Osteocyte (in vitro differentiated cells): ENCODE measurements at places on chromosomes 1 and 21.

GRCh38 chr1:172893146-172893841, 157.4 kb downstream of the TNFSF18 start:
- no peaks in the 10 kb centered on the region for H3K36me3 ChIP-seq
- H3K4me3 ChIP-seq = no peak overlapping the region
- H3K27me3 ChIP-seq = no peaks in the 10 kb centered on the region
- no peak for DNase-seq

- peaks cover 7% of the 10 kb centered on the region for H3K4me1 ChIP-seq
- no peak overlapping the region for H3K4me3 ChIP-seq
- H3K27me3 ChIP-seq = peaks cover 31% of the 10 kb centered on the region
- H3K27ac ChIP-seq = no peak overlapping the region
Observed at GRCh38 chr1:229778794-229779193, 152.7 kb downstream of the URB2 start.

DNA sequence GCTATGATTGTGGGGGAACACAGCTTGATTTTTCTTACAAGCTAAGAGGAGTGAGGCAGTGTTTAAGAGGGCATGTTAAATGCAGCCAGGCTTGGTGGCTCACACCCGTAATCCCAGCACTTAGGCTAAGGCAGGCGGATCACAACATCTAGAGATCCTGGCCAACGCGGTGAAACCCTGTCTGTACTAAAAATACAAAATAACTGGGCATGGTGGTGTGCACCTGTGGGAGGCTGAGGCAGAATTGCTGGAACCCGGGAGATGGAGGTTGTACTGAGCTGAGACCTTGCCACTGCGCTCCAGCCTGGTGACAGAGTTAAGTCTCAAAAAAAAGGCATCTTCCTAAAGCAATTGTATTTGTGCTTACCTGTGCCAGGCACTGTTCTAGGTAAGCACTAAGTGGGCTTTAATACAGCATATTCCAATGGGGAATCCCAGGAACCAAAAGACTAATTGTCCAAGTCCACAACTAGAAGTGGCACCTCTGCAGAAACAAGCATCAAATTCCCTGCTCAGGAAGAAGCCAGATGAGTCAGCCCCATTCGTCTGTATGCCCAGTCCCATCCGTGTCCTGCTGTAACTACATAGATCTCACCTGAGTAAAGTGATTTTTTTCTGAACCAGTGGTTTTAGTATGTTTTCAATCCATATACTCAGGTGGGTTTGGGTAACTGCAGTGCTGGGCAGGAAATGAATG, 4.6 kb downstream of the RCC1 start:
- no peaks in the 10 kb centered on the region for H3K27me3 ChIP-seq
- peaks cover 49% of the 10 kb centered on the region for H3K4me1 ChIP-seq
- peaks cover 56% of the 10 kb centered on the region for H3K36me3 ChIP-seq
- H3K27ac ChIP-seq = peak overlapping the region; percentile 96

GRCh38 chr1:191974004-191974403, 184.3 kb upstream of the RGS18 start:
- no peaks in the 10 kb centered on the region for H3K4me1 ChIP-seq
- no peaks in the 10 kb centered on the region for H3K27me3 ChIP-seq

DNA sequence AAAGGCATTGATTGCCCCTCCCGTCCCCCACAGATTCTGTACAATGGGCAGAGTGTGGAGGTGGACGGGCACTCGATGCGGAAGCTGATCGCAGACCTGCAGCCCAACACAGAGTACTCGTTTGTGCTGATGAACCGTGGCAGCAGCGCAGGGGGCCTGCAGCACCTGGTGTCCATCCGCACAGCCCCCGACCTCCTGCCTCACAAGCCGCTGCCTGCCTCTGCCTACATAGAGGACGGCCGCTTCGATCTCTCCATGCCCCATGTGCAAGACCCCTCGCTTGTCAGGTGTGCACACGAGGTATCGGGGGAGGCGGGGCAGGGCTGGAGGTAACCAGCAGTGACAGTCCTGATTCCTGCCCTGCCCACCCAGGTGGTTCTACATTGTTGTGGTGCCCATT, 44.8 kb upstream of the KDM4A start:
- no peak overlapping the region for H3K27ac ChIP-seq
- peaks cover 10% of the 10 kb centered on the region for H3K36me3 ChIP-seq
- no peak overlapping the region for H3K4me3 ChIP-seq

- H3K4me1 ChIP-seq = no peaks in the 10 kb centered on the region
- DNase-seq = no peak
- H3K27ac ChIP-seq = no peak overlapping the region
- H3K4me3 ChIP-seq = no peak overlapping the region
- H3K27me3 ChIP-seq = no peaks in the 10 kb centered on the region
- peaks cover 30% of the 10 kb centered on the region for H3K36me3 ChIP-seq
Observed at GRCh38 chr1:243378669-243379068, 122.8 kb downstream of the SDCCAG8 start.

- no peak overlapping the region for H3K4me3 ChIP-seq
- no peak overlapping the region for H3K27ac ChIP-seq
- DNase-seq = no peak
Observed at GRCh38 chr1:187018291-187018690, 189.5 kb downstream of the PLA2G4A start.

DNA sequence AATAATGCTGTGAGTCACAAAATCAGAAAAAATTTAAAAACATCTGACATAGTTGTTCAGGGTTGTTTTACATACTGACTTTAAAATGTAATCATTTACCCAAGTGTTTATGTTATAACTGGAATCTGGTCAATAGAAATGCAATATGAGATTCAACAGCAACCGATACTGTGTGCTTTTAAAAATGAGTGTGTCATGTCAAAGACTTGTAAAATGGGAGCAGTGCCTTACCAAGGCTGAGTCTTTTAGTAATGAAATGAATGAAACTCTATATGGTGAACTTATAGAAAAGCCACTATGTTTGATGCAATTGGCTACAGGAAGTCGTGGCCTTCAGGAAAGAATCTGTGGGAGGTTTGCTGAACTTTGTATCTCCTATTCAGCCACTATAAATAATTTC, 570.2 kb downstream of the DPYD start:
- no peak overlapping the region for H3K27ac ChIP-seq
- no peak overlapping the region for H3K4me3 ChIP-seq
- no peak for DNase-seq
- H3K36me3 ChIP-seq = peaks cover 4% of the 10 kb centered on the region

DNA sequence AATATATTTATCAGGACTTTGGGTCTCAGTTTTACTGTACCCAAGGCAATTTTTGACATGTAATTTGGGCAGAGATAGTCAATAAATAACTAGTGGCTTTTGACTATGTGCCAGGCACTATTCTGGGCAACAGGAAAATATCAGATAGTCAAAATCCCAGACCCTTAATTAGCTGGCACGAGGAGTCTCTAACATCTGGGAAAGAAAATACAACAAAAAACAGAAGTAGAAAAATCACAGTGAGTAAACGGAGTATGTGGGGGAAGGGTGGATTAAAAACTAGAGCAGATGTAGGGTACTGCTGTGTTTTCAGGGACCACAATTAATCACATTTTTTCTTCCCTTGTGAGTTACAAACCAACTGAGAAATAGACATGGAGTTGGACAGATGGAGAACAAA, 217.8 kb downstream of the NCAM2 start:
- H3K27me3 ChIP-seq = no peaks in the 10 kb centered on the region
- no peak for DNase-seq
- H3K36me3 ChIP-seq = peaks cover under 1% of the 10 kb centered on the region
- no peak overlapping the region for H3K4me3 ChIP-seq

DNA sequence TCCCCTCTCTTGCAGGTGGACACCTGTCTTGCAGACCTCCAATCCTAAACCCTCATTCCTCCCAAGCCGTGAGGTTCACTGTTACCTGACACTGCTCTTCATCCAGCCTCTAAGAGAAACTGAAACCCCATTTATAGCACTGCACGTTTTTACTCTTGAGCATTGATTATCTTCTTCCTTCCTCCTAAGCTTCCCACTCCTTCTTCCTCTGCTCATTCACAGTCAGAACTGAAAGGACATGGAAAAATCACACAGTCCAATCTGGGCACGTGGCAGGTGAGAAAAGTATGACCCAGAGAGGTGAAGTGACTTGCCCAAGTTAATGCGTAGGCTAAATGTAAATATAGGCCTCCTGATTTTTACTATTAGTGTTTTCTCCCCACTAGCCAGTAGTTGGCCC, 43.4 kb upstream of the SLC2A1 start:
- H3K4me1 ChIP-seq = peaks cover 5% of the 10 kb centered on the region
- no peaks in the 10 kb centered on the region for H3K27me3 ChIP-seq
- DNase-seq = no peak
- no peak overlapping the region for H3K27ac ChIP-seq
- H3K4me3 ChIP-seq = no peak overlapping the region
- H3K36me3 ChIP-seq = no peaks in the 10 kb centered on the region

GRCh38 chr1:155186794-155187455, 13.3 kb downstream of the TRIM46 start:
- no peaks in the 10 kb centered on the region for H3K27me3 ChIP-seq
- peaks cover 7% of the 10 kb centered on the region for H3K36me3 ChIP-seq
- peaks cover 12% of the 10 kb centered on the region for H3K4me1 ChIP-seq

DNA sequence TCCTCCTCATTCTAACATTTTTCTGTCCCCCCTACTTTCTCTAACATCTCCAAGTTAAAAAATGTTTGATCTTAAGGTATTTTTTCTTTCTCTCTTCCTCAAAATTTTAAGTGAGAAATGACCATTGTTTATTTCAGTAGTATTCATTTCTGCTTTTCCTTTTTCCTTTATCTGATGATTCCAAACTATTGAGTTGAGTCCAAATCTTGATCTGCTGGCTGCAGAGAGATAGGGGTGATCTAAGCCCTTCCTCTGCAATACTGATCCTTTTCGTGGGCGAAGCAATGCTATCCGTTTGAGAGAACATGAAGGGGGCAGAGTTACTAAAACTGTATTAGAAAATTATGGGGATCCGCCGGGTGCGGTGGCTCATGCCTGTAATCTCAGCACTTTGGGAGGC, 516 bp upstream of the NMNAT2 start:
- H3K36me3 ChIP-seq = no peaks in the 10 kb centered on the region
- H3K27ac ChIP-seq = no peak overlapping the region
- H3K4me1 ChIP-seq = peaks cover 22% of the 10 kb centered on the region
- H3K4me3 ChIP-seq = peak overlapping the region; percentile 74

- DNase-seq = no peak
- no peak overlapping the region for H3K27ac ChIP-seq
- no peaks in the 10 kb centered on the region for H3K27me3 ChIP-seq
- no peaks in the 10 kb centered on the region for H3K36me3 ChIP-seq
- no peak overlapping the region for H3K4me3 ChIP-seq
Observed at GRCh38 chr1:226864311-226864710, 6.1 kb upstream of the PSEN2 start.

DNA sequence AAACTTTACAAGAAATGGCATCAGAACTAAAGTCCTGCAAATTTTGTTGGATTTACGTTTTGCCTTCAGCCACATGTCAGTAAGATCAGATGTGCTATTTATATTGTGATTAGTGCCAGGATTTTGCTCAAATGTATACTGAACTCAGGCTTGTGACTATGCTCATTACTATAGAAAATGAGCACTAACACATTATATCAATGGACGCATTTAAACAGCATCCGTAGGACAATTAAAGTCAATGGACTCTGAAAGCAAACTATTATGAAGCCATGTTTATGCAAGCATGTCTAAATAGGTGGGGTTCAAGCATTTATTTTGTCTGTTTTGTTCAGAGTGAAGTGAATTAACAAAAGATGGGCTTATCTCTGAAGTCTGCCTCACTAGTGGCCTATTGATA, 20.6 kb upstream of the DDAH1 start:
- no peak overlapping the region for H3K4me3 ChIP-seq
- H3K36me3 ChIP-seq = peaks cover 13% of the 10 kb centered on the region
- H3K27me3 ChIP-seq = no peaks in the 10 kb centered on the region
- peaks cover 12% of the 10 kb centered on the region for H3K4me1 ChIP-seq
- no peak for DNase-seq
- no peak overlapping the region for H3K27ac ChIP-seq

DNA sequence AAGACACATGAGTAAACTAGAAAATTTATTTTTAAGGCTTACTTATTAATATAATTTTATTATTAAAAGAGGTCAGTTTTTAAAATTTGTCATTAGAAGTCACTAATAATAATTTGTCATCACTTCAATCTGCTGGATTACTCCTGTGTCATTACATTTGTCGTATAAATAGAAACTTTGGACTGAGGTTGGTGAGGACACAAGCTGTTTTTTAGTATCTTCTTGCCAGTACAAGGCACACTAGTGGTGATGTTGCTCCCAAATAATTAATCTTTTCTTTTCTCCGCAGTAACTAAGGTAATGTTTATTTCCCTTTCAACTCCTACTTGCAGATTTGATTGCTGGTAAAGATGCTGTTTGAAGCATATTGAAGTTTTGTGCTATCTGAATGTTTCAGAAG, 59.4 kb upstream of the TENT5C start:
- no peaks in the 10 kb centered on the region for H3K36me3 ChIP-seq
- peaks cover 25% of the 10 kb centered on the region for H3K27me3 ChIP-seq
- H3K4me3 ChIP-seq = no peak overlapping the region
- H3K4me1 ChIP-seq = no peaks in the 10 kb centered on the region

DNA sequence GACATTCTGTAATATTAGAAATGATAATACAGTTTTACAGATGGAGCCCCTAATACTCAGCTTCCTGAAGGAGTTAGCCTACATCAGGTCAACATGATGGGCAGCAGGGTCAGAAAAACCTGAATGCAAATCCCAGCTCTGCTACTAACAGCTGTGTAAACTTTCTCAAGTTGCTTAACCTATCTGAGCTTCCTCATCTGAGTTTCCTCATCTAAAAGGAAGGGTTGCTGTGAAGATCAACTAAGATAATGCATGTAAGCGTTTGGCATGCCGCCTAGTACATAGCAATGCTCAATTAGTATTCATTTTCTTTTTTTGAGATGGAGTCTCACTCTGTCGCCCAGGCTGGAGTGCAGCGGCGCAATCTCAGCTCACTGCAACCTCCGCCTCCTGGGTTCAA, 18.4 kb upstream of the DESI2 start:
- H3K36me3 ChIP-seq = peaks cover 3% of the 10 kb centered on the region
- no peak for DNase-seq
- H3K27me3 ChIP-seq = peaks cover 9% of the 10 kb centered on the region
- no peak overlapping the region for H3K27ac ChIP-seq
- no peak overlapping the region for H3K4me3 ChIP-seq
